ENCODE measurements at places on chromosomes 5 and 9.

GRCh38 chr9:82052081-82052480 is 63.5 kb downstream of the SPATA31D1 start:
- no peak for DNase-seq

DNA sequence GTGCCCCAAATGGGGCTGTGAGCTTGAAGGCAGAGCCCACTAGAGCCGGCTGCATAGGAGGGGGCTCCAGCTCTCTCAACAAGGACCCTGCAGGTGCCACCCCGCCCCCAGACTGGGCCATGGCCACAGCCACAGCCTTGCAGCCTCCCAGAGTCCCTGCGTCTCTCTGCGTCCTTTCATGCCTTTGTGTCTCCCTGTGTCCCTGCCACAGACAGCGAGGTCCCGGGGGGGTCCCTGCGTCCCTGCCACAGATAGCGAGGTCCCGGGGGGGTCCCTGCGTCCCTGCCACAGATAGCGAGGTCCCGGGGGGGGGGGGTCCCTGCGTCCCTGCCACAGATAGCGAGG is 6.3 kb downstream of the NOXA1 start:
- no peak for DNase-seq

- DNase-seq = no peak
Measured at GRCh38 chr5:133391354-133392136, 220.8 kb downstream of the FSTL4 start.

GRCh38 chr5:14165375-14166106 is 22.4 kb downstream of the TRIO start:
- DNase-seq = no peak

DNA sequence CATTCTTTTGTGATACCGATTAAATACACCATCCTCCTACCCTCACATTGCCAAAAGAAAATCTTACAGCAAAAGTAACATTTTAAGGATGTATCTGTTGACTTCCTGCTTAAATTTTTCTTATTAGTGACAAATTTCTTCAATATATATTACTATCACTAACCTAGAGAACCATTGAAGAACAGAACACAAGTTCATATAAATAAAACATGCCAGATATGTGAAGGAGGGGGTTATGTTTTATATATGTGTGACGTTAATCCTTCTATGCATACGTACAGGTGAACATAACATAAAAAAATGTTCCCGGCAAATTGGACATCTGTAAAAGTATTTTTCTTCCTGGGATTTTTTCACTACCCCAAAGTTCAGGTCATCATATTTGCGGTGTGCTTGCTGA is at the start of gene OR13F1:
Gene OR13F1, plus strand, starts transcription at position 301 of the 400 bp plus-strand sequence. Its CDS starts 0 bp downstream, at position 301.
- DNase-seq = no peak

DNA sequence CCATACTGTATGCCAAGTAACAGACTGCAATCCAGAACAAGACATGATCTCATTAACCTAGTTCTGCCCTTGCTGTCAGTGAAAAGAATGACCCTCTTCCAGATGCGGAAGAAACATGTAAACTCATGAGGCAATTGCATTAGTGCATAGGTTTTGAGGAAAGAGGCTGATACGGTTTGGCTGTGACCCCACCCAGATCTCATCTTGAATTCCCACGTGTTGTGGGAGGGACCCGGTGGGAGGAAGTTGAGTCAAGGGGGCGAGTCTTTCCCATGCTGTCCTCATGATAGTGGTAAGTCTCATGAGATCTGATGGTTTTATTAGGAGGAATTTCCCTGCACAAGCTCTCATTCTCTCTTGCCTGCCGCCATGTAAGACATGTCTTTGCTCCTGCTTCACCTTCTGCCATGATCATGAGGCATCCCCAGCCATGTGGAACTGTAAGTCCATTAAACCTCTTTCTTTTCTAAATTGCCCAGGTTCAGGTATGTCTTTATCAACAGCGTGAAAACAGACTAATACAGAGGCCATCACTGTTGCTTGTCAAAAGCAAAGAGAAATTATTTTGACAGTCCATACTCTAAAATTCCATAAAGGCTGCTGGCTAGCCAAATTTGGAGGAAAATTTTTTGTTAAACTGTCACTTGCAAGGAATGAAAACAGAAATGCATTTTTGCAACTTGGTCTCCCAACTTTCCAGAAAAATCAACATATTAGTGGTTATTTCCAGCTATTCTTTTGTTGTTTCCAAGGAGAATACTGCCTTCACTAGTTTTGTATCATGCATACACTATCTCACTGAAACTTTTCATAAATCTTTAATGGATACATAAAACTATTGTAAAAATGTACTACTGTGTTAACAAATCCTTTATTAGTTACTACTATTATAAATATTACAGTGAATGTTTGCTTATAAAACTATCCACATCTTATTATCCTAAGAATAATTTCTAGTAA is 3.2 kb upstream of the ARL15 start:
- DNase-seq = no peak
